ENCODE measurements at places on chromosomes 1 and 21. TPM values are rescaled to one million over a fixed set of nuclear protein-coding genes. Genes with fewer than 3 reads are reported as not detected.

The S100A2 gene
- 14.1 TPM for total RNA-seq

The FMOD gene
- total RNA-seq: not detected

The TMEM52 gene
- total RNA-seq: 0.64 TPM

DNA sequence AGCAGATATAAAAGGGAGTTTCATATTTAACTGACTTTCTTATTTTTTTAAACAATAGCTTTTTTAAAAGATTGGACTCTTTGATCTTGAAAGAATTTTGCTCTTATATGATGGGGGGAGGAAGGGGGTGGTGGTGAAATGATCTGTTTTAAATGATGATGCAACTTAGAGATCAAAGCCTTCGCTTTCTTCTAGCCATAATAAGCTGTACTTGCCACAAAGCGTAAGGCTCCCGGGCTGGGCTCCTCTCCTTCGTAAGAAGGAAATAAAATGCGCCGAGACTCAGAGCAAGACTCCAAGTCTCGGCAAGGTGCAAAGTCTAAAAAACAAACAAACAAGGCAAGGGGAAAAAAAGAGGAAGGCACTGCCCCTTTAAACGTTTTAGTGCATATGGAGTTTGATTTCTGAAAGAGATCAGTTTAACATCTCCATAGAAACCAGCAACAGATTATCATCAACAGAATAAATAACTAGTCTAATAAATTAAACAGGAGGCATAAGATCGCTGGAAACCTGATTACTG, 3.3 kb downstream of the CASZ1 start:
- peak; percentile 30 for DNase-seq

GRCh38 chr1:2455757-2456156, 20.3 kb upstream of the PLCH2 start:
- DNase-seq: no peak

GRCh38 chr1:72034827-72035226, 247.5 kb downstream of the NEGR1 start:
- DNase-seq: no peak

DNA sequence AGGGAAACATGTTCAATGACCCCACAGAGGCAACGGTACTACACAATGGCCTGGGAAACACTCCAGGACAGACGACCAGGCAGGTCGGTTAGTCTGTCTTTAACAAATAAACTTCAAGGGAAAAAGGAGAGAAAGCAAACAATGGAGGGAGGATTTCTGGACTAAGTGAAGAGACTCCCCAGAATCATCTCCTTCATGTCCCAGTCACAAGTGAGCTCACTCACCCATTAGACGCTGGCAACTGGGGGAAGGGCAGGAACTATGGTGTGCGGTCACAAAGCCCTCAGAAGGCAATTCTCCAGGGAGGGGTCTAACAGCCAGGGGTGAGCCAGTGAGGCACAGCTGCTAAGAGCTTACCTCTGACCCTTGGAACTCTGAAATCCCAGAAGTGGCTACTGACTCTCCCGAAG, 55.7 kb upstream of the NADK start:
- no peak for DNase-seq

GRCh38 chr1:97186381-97186780, 464.8 kb downstream of the PTBP2 start:
- DNase-seq: peak; percentile 2

DNA sequence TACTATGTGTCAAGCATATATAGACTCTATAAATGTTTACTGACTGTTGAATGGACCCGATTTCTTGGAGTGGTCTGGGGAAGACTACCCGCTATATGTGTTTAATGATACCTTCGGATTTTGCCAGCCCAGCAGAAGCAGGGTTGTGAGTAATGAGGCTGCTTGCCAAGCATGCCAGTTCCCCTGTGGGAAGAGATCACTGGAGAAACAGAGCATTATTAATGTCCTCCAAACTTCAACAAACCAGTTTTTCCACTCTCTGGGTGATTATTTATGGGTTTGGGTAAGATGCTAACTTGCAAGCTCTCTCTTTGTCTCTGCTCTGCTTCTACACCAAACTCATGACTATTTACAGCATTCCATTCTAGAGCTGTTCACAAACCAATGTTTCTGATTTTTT, 25.1 kb upstream of the PHGDH start:
- peak; percentile 46 for DNase-seq

DNA sequence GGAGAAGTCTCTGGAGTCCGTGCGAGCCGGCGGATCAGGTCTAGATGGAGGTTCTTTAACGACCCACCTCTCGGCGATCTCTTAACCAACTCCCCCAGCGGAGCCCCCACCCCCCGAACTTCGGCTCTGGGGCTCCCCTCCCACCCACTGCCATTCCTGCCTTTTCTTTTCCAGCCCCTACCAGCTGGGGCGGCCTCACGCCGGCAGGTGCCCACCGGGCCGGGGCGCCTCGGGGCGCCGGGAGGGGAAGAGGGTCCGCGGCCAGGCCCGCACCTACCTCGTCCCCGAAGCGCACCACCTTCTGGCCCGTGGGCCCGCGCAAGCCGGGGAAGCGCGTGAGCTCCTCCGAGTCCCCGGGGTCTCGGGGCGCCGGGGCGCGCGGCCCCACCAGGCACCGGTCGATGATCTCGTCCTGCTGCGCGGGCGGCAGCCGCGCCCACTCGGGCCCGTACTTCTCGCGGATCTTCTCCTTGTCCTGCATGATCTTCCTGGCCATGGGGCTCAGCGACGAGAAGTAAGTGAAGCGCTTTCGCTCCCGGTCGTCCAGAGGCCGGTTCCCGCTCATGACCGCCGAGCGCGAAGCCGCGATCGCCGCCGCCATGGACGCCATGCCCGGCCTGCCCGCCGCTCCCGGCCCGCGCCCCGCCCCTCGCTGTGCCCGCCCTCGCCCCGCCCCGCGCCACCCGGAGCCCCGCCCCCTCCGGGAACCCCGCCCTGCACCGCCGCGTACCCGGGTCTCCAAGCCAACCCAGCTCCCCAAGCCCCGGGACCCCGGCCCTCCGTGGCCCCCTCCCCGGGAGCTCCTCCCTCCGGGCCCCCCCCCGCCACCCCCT, at the start of gene C1orf198:
C1orf198 (minus strand) TSS at position 619 of the 833 bp plus-strand sequence; CDS start at position 610, 9 bp downstream.
- peak; percentile 88 for DNase-seq

DNA sequence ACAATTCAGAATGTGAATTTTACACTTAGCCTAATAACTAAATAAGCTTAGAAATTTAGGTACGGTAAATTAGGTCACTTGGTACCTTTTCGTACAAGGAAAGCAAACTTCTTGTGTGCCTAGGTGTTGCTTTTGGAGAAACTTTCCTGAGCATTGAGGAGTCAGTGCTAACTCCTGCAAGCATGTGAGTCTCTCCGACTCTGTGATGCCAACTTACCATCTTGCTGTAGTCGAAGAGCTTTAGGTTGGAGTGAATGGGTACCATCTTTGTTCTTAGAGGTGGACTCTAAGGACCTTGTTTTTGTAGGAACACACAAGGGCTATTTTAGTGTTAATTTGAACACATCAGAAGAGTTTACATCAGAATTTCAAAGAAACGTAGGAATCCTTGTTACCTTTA, 688.9 kb downstream of the USP25 start:
- no peak for DNase-seq

GRCh38 chr1:53535846-53536245, 76.6 kb downstream of the DMRTB1 start:
- DNase-seq: no peak

- DNase-seq: no peak
Observed at GRCh38 chr1:234618737-234619049, 8.7 kb upstream of the IRF2BP2 start.

DNA sequence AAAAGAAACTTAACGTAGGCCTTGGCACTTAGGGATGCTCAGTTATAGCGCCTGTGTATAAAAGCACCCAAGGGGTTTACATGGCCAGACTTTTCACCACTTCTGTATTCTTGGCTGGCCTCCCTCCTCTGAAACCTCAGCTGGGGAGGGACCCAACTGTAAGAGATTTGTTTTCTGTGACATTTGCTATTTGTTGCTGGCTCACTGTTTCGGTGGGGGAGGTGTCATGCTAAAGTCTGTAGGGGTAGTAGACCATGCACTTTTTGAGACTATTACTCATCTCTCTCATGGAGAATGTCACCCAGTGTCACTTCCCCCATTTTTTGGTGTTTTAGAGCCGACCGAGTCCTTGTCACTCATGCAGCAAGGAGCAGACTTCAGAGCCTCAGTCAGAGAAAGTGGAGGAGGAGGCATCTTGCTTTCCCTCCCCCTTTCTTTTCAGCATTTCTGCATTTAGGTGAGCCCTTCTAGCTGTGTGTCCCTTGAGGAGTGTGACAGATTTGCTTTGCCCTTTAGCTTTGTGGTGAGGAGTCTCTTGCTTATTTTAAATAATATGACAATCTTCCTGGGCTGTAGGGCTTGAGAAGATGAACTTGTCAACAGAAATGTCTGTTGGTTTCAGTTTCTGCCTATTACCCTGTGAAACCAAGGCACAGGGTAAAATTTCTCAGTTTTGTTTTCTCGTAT, 160.1 kb downstream of the FASLG start:
- no peak for DNase-seq

DNA sequence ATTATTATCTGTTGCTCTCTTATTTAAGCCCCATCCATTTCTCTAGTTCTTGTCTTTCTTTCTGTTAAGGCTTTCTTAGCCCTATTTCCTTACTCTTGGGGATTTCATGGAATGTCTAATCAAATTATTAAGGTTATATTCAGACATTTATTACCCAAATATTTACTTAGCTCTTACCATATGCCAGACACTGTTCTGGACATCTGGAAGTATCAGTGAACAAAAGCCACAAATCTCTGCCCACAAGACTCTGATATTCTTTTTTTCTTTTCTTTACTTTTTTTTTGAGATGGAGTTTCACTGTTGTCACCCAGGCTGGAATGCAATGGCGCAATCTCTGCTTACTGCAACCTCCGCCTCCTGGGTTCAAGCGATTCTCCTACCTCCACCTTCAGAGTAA, 74.3 kb upstream of the NBL1 start:
- DNase-seq: no peak

DNA sequence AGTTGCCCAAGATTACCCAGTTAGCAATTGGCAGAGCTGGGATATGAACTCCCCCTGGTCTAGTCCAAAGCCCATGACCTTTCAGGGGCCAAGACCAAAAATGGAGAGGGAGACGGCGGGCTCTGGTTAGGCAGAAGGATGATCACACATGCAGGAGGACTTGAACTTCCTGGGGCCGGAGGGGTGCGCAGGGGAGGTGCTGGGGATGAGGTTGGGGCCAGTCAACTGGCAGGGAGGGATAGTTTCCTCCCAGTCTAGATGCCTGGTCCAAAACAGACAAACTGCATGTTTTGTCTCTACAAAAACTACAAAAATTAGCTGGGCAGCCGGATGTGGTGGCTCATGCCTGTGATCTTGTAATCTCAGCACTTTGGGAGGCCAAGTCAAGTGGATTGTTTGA, 78.1 kb downstream of the NKAIN1 start:
- no peak for DNase-seq

GRCh38 chr1:7667625-7668218, 103.4 kb upstream of the VAMP3 start:
- peak; percentile 88 for DNase-seq

The OR2T5 gene
- not detected for total RNA-seq

- no peak for DNase-seq
Observed at GRCh38 chr21:43916691-43917514, 51.9 kb downstream of the AGPAT3 start.

The FH gene
- total RNA-seq: 82.6 TPM

DNA sequence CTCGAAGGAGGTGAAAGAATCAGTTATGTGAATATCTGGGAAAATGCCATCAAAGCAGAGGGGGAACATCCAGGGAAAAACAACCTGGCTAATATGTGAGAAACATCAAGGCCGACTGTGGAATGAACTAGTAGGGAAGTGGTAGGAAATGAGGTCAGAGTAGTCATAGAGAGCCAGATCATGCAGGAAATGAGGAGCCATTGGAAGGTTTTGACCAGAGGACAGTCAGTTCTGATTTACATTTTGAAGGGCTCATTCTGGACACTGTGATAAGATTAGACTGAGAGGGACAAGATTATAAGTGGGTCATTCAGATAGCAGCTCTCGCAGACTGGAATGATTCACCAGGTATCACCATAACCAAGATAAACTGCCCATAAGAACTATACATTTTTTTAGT, 63.7 kb downstream of the SYT14 start:
- DNase-seq: no peak

- DNase-seq: no peak
Observed at GRCh38 chr1:48016515-48016914, 19.3 kb upstream of the TRABD2B start.

GRCh38 chr1:206538901-206539640, 31.7 kb downstream of the RASSF5 start:
- no peak for DNase-seq

DNA sequence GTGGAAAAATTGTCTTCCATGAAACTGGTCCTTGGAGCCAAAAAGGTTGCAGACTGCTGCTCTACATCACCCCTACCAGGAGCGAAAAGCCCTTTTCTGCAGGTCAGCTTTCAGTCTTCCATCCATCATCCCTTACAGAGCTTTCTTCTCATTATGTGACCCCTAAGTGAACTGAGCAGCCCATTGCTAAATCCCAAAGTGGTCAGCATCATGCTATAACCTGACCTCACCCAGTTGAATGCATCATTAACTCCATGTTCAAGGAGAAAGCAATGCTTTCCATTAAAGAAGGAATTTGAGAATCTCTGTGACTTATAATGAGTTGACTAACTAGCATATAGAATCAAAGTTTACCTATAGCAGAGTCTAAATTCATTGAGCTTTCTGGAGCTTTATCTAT, 10.4 kb upstream of the IL24 start:
- no peak for DNase-seq

DNA sequence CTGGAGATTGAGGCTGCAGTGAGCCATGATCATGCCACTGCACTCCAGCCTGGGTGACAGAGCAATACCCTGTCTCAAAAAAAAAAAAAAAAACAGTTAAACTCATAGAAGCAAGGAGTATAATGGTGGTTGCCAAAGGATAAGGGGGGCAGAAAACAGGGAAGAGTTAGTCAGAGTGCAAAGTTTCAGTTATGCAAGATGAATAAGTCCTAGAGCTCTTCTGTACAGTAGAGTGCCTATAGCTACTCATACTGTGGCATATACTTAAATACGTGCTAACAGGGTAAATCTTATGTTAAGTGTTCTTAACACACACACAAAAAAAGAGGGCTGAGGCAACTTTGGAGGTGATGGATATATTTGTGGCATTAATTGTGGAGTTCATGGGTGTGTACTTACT, 75.6 kb upstream of the COA6 start:
- no peak for DNase-seq

All from Calu3 (cell line).